NCI-H1105 (cell line): ENCODE measurements at places on chromosomes 11 and 22.

GRCh38 chr11:122863704-122864326 is 18.7 kb upstream of the JHY start:
- peak; percentile 59 for DNase-seq

DNA sequence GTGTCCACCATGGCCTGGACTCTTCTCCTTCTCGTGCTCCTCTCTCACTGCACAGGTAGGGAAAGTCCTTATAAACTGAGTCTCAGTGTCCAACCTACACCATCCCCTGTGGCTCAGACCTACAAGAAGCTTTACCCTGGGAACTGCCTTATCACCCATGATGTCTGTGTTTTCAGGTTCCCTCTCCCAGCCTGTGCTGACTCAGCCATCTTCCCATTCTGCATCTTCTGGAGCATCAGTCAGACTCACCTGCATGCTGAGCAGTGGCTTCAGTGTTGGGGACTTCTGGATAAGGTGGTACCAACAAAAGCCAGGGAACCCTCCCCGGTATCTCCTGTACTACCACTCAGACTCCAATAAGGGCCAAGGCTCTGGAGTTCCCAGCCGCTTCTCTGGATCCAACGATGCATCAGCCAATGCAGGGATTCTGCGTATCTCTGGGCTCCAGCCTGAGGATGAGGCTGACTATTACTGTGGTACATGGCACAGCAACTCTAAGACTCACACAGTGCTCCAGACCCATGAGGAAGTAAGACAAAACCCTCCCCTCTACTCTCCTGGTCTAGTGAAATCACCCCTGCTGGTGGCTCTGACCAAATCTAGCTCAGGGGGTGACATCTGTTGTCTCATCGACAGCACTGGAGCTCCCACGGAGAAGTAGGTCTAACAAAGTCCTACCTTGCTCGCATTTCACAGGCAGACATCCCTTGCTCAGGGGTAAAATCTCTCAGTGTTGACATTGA is 74.3 kb downstream of the VPREB1 start:
- DNase-seq = no peak

- no peak for DNase-seq
Measured at GRCh38 chr11:34940026-34940677, 23.7 kb downstream of the PDHX start.

DNA sequence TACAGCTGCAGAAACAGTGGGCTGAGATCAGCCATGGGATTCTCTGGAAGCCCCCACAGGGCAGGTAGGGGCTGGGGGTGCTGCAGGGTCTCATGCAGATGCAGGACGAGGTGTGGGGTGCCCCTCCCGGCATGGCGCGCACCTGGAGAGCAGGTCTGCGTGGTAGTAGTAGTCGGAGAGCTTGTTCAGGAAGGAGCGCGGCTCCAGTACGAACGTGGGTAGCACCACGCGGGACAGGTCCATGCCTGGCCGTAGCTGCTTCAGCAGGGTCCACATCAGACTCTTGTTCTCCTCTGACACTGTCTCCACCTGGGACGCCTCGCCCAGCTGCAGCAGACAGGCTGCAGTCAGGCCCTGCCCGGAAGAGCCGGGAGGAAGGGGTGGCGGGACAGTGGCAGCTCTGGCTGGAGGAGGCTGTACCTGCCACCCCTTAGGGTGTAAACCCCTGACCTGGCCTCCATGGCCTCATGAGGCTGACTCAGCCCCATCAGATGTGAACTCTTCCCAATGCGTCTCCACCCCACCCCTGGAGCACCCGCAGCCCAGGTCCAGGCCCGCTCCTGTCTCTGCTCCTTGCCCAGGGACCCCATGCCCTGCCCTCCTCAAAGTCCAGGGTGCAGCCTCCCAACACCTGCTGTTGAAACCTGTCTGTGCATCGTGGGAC is 47.0 kb upstream of the CARS1 start:
- DNase-seq = no peak

DNA sequence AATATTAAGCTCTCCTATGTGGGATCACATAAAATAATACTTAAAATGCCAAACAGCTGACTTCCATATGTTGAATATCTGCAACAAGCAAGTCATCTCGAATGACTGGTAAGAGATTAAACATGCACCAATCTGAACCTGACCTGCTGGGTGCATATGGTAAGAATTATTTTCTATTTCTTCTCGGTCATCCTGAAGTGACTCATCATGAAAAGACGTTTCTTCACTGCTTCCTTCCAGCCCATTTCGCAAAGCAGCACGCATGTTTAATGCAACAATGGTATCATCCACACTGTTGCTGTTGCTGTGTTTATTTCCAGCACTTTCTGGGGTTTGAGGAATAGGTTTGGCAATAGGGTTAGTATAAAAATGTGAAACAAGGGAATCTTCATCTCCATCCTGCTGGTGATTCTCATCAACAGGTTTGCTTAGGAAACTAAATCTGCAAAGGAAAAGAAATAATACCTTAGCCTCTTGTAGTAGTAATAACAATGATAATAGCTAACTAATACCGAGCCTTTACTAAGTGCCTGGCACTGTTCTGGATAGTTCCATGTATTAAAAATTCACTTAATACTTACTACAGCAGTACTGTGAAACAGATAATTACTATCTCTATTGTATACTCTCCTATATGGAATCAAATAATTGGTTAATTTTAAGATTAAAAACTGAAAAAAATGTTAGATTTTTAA is 52.0 kb upstream of the CHRNA10 start:
- no peak for DNase-seq

GRCh38 chr22:30582788-30583545 is 8.5 kb upstream of the GAL3ST1 start:
- DNase-seq = no peak

GRCh38 chr22:50602338-50602700 is 1.7 kb downstream of the MAPK8IP2 start:
- no peak for DNase-seq

GRCh38 chr11:119627286-119627685 is 101.7 kb downstream of the NECTIN1 start:
- no peak for DNase-seq

DNA sequence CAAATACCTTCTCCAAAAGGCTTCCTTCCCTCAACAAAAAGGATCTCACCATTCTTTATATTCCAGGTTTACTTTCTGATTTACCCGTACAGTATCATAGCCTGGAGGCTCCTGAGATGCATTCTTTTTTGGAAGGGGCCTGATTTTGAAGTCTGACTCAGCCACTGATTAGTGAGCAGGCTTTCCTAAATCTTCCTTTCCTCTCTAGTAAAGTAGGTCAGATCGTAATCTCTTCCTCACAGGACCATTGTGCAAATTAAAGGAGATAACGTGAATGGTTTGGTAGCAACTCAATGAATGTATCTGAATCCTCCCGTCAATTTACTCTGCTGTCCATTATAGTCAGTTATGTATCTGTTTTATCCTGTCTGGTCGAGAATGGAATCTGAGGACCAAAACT is 227.7 kb upstream of the ANO5 start:
- DNase-seq = no peak

GRCh38 chr11:97263183-97263858 is 873.5 kb downstream of the JRKL start:
- no peak for DNase-seq

- no peak for DNase-seq
Measured at GRCh38 chr11:66002648-66003225, 434 bp downstream of the BANF1 start.

GRCh38 chr11:75905434-75905833 is 90.4 kb downstream of the UVRAG start:
- no peak for DNase-seq

DNA sequence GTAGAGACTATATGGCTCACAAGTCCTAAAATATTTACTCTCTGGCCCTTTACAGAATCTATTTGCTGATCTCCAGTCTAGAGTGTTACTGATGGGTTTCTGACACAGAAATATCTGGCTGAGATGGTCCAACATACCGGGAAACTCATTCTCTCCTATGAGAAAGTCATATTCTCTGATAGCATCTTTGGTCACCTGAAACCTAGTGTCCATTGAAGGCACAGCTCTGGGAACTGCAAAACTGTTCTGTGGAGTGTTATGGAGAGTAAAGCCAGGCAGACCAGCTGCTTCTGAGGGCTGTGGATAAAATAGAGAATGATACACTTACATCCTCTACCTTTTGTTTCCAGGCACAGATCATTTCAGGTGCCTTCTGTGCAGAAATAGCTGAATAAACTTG is 2.5 kb upstream of the C11orf24 start:
- no peak for DNase-seq

- no peak for DNase-seq
Measured at GRCh38 chr22:32333769-32334659, 23.7 kb upstream of the RFPL3 start.

DNA sequence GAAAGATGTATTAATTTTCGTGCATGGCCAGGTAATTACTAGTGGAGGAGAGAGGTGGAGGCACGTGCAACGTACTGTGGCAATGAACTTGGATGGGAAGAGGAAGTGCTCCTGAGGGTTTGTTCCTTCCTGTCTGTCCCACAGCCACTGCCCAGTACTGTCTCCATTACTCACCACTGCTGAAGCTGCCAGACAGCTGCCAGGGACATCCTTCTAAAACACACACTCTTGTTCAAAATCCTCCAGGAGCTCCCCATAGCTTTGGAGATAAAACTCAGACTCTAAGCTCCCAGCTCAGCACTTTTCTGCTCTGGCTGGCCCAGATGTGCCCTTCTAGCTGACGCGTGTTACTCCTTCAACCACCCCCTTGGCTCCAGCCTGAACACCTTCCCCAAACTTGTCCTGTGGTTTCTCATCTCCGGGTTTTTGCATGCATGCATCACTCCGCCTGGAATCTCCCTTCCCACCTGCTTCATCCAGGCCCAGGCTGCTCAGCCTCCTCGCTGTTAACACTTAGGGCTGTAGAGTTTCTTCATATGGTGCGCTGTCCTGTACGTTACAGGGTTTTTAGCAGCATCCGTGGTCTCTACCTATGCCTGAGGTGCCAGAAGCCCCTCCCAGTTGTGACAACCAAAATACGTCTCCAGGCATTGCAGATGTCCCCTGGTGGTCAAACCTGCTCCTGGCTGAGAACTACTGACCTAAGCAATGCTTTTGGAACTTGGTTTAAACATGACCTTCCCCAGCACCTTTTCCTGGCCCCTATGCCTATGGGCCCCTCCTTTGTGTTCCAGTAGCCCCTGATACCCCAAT is 69.5 kb downstream of the C11orf91 start:
- DNase-seq = no peak

GRCh38 chr22:37633089-37633624 is 6.3 kb upstream of the SH3BP1 start:
- DNase-seq = no peak

DNA sequence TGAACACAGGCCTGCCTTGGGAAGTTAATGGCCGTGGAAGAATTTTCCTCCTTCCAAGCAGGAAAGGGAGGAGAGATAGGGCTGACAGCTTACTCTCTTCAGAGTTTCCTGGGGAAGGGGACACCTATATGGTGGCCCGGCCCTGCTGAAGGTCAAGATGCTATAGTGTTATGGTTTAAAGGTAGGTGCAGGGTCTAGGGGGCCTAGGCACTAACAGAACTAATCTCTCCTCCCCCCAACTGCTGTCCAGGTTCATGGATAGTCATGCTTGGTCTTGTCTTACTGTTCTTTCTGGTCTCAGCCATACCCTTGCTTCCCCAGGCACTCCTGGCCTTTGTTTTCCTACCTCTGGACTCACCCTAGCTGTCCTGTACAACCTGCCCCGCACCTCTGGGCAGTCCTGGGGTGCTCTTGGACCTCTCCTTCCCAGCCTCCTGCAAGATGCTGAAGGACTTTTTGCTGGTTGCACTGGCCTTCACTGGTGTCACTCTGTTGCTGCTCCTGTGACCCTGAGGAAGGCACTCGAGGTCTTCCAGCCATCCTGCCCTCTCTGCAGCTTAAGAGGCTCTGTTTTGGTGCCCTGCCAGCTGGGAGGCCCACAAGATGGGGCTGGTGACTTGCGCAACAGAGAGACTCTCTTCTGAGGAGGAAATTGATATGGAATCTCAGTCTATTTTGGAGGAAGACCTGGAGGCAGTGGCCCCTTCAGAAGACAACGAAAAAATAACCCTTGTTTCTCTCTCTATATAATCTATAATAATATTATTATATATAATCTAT is 17.9 kb downstream of the SEC14L3 start:
- no peak for DNase-seq

- no peak for DNase-seq
Measured at GRCh38 chr11:64444838-64445441, 86.0 kb downstream of the RPS6KA4 start.

DNA sequence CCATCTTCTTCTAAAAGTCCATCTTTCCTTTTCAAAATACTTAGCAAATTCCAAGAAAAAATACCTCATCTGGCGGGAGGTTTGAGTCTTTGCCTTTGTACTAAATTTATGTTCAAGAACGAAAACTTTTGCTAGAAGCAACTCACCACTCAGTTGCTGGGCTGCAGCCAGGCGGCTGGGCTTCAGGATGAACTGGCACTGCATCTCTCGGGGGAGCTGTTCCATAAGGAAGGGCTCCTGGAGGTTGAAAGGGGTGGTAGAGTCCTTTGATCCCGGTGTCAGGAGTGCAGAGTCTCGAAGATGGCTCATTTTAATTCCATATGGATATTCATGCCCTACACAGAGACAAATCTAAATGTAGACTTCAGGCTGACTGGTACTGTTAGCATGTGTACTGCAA is 105.8 kb downstream of the ARHGAP20 start:
- no peak for DNase-seq

- no peak for DNase-seq
Measured at GRCh38 chr11:2804701-2805387, 80.7 kb downstream of the CDKN1C start.

GRCh38 chr22:19629720-19630419 is 84.4 kb upstream of the SEPTIN5 start:
- peak; percentile 65 for DNase-seq

GRCh38 chr11:121067453-121067852 is 33.6 kb upstream of the TECTA start:
- DNase-seq = peak; percentile 94

GRCh38 chr11:121225382-121225781 is 67.2 kb upstream of the SC5D start:
- DNase-seq = no peak

GRCh38 chr11:35145271-35145670 is 6.3 kb downstream of the CD44 start:
- no peak for DNase-seq

GRCh38 chr11:121029153-121029552 is 5.3 kb downstream of the TBCEL start:
- no peak for DNase-seq

GRCh38 chr11:92330114-92330513 is 105.5 kb downstream of the FAT3 start:
- DNase-seq = no peak

- no peak for DNase-seq
Measured at GRCh38 chr22:30325724-30326254, 952 bp downstream of the TBC1D10A start.

DNA sequence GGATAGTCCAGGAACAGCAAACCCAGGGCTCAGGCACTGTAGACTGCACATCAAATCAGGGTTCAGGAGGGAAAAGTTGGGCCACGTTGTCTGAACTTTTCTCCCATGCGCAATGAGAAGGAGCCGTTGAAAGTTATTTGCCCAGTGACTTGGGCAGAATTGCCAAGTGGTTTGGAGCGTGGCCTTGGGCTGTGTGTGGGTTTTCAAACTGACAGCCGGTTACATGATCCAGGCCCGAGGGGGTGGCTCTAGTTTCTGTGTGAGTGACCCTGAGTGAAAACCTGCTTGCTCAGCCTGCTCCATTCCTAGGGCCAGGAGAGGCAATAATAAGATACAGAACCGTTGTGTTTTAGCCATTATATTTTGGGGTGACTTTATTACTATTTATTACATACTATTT is 20.3 kb downstream of the MB start:
- DNase-seq = no peak

GRCh38 chr11:130645164-130645842 is 196.9 kb downstream of the ADAMTS15 start:
- no peak for DNase-seq

- no peak for DNase-seq
Measured at GRCh38 chr11:7506243-7506642, 7.6 kb upstream of the PPFIBP2 start.
